ENCODE measurements at places on chromosomes 2 and 18.
A peak's percentile ranks its signal among the peaks of the same experiment; 100 is the strongest.

- DNase-seq = no peak
Observed at GRCh38 chr2:236574424-236575145, 5.0 kb downstream of the ACKR3 start.

- DNase-seq = no peak
Observed at GRCh38 chr2:32229635-32230034, 35.1 kb downstream of the NLRC4 start.

- DNase-seq = no peak
Observed at GRCh38 chr2:171150694-171151285, 9.9 kb downstream of the TLK1 start.

DNA sequence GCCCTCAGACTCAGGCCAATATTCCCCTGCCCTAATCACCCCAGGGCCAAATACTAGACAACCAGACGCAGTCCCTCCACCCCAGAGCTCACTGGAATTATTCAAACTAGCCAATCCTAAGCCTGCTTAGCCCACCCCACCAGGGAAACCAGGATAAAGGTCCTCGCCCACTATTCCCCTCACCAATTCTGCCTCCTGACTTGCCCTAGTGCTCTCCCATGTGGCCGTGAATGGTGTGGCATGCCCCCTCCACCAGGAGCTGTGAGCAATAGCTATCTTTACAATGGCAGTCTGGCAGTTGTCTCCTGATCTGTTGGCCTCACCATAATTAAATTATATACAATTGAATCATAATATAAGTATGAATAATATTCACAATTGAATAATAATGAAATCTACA is 42.3 kb downstream of the FAM124B start:
- peak; percentile 14 for DNase-seq

- DNase-seq = no peak
Observed at GRCh38 chr2:36805635-36806224, 109.2 kb downstream of the VIT start.

- no peak for DNase-seq
Observed at GRCh38 chr18:74124642-74125041, 23.0 kb downstream of the FBXO15 start.

GRCh38 chr2:64262071-64262470 is 117.9 kb upstream of the PELI1 start:
- no peak for DNase-seq

- DNase-seq = no peak
Observed at GRCh38 chr2:3290655-3291054, 87.0 kb downstream of the EIPR1 start.

DNA sequence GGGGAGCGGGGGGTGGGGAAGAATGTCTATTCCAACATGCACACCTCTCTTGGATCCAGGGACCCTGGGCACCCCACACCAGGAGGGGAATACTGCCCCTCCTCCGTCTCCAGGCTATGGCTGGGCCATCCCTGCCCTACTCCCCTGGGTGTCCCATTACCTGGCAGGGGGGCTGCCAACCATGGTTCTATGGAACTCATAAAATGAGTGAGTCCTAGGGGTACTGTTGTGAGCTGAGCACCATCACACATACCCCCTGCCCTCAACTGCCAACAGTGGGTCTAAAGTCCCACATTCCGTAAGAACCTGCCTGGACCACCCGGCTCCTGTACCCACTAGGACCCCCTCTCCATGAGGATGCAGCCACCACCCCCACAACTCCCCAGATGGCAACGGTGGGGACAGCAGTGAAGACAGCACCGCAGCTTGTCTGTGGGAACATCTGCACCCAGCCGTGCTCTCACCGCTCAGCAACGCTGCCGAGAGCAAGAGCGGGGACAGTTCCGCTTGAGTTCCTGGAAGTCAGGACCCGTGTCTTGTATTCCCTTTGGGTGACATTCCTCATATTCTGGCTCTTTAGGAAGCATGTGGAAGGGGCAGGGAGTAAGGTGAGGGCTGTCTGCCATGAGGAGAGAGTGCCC is 41.5 kb downstream of the BIN1 start:
- no peak for DNase-seq

DNA sequence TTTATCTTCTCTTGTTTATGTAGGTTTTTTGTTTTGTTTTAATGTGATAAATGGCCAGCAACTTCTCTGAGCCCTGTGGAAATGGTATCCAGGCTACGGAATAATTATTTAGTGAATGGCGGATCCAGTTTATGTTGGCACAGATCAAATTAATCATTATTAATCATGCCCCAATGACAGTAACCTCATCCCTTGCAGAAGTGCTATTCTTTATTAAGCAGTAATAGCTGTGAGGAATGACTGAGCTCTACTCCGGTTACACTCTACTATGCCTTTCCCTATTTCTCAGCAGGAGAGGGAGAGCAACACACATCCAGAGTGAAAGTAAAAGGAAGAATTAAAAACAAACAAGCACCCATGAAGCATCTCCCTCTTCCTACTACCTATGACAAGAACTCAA is 84.8 kb downstream of the SETBP1 start:
- no peak for DNase-seq

- peak; percentile 60 for DNase-seq
Observed at GRCh38 chr18:12283256-12283655, 24.8 kb upstream of the TUBB6 start.

DNA sequence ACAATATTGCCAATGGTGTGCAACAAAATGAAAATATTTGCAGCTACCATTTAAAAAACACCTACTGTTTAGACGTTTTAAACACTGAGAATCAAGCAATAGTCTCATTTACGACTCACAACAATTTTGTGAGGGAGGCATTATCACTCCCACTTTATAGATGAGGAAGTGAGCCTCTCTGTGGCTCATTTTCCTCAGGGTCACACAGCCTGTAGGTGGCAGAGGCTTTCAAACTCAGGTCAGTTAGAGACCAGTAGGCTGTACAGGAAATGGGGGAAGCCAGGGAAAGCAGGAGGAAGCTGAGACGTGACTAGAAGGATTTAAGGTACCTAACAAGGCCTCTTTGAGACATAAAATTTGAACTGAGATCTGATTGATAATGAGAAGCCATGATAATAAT is 95.0 kb upstream of the ZNF521 start:
- no peak for DNase-seq
